Activated T-cell treated with anti-CD3 and anti-CD28 coated beads, Interleukin-2, amount 50 U/mL, for 4 hours (primary cell): ENCODE measurements at places on chromosomes 5 and 9.

DNA sequence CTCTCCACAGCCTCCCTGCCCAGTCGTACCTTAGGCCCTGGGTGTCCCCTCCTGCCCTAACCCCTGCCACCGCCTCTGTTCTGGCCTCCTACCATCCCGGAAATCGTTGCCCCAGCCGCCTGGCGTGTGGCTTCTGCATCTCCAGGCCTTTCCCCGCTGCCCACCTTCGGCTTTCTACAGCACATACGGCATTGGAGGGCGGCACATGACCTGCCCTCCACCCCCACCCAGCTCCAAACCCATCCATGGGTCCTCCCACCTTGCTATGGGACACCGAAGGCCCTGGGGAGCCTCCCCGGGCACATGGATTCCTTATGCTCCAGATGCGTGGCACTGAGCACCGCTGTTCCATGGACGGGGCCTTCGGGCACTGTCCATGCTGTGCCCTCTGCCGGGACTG, 32.0 kb downstream of the FGF18 start:
- DNase-seq = no peak

DNA sequence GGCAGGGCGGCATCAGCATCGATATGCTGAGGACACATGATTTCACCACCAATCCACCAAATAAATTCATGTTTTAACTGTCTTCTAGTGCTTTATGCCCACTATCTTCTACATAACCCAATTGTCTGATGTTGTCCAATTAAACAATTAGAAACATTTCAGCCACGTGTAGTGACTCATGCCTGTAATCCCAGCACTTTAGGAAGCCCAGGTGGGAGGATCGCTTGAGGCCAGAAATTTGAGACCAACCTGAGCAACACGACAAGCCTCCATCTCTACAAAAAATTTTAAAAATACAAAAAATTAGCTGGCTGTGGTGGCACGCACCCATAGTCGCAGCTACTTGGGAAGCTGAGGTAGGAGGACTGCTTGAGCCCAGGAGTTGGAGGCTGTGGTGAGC, 128.1 kb downstream of the MYO10 start:
- DNase-seq = no peak

DNA sequence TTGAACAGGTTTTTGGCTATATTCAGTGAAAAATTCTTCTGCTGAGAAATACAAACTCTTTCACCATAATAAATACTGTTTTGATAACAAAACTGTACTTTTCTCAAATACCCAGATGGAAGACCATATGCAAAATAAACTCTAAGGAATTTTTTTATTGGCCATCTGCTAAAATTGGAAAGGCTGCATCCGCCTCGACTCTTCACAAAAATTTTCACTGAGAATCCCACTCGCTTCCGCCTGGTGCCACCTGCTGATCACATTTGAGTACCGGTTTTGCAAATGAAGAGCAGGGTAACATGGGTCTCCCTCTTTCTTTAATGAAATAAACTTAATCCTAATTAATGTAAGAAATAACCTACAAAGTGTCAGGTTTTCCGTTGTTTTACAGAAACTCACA, 76.4 kb downstream of the TTLL11 start:
- DNase-seq = no peak

DNA sequence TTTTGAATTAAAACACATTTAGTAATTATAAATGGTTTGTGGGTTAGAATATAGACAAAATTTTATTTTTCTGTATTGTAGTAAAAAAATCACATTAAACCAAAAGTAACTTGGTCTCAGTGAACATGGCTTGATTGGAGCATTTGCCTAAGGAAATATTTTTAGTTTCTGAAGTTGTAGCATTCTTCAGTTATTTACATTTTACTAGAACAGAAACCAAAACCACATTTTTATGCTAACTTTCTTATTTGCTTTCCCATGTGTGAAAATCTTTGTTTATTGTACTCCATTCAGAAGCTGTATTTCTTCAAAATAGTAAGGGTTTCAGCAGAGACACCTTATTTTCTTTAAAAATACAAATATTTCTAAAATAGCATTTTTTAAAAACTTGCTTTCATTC, 129.9 kb downstream of the SGCD start:
- DNase-seq = no peak

DNA sequence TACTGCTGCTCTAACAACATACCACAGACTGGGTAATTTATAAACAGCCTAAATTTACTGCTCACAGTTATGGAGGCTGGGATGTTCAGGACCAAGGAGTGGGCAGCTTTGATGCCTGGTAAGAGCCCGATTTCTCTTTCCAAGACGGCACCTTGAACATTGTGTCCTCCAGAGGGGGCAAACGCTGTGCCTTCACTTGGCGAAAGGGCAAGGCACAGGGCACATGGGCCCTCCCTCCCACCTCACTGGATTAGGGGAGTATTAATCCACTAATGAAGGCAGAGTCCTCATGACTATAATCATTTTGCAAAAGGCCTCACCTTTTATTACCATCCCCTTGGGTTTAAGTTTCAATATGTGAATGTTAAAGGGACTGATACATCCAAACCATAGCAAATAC, 397.7 kb downstream of the TMEM38B start:
- DNase-seq = no peak

- no peak for DNase-seq
Measured at GRCh38 chr5:87061046-87061445, 206.6 kb upstream of the RASA1 start.

- DNase-seq = no peak
Measured at GRCh38 chr5:15575666-15576065, 75.7 kb downstream of the FBXL7 start.

GRCh38 chr9:135887021-135887507, 20.3 kb downstream of the CAMSAP1 start:
- no peak for DNase-seq
